ENCODE measurements at places on chromosomes 6 and 20.
A peak's percentile ranks its signal among the peaks of the same experiment; 100 is the strongest.

GRCh38 chr20:15561707-15562404 lies 1011.4 kb downstream of the KIF16B start:
- DNase-seq, result no peak

DNA sequence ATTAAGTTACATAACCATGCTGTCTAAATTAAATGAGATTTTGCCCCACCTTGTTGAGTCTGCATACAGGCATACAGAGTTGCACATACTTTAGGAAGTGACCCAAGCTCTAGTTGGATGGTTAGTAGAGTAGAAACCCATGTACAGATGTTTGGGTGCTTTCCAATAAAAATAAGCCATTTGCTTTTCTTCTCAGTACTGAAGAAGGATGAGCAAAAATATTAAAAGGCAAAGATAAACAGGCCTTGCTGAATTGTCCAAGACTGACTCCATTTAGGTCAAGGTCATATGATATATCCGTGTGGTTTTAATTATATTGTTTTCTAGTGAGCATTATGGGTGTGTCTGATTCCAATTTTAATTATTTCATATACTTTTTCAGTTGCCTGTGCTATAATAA lies 589.4 kb downstream of the RFPL4B start:
- no peak for DNase-seq

- DNase-seq, result no peak
Observed at GRCh38 chr6:138856654-138857053, 60.8 kb downstream of the ECT2L start.

DNA sequence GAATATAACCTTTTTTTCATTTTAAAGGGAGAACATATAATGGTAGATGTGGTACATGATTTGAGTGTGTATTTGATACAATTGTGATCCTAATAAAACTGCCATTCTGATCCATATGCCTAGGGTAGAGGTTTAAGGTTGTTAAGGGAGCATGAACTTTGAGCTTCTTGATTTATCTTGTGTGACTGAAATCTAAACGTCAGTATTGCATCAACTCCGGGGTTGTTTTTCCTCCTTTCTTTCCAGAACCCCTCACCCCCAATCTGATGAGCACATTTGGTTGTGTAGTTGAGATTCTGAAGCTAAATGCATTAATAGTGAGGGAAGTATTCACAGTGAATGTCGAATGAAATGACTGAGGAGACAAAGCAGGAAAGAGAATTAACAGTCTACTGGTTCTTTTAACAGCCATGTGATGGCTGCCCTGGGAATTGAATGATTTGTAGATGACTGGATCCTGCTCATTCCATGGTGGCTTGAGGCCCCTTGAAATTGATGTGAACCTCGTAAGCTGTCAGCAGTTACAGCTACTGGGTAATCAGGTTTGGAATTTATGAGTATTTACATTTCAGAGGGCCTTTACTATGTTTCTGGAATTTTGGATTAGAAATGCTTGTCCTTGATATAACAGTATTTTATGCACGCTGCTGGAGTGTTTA lies 44.8 kb downstream of the FARS2 start:
- DNase-seq, result no peak

DNA sequence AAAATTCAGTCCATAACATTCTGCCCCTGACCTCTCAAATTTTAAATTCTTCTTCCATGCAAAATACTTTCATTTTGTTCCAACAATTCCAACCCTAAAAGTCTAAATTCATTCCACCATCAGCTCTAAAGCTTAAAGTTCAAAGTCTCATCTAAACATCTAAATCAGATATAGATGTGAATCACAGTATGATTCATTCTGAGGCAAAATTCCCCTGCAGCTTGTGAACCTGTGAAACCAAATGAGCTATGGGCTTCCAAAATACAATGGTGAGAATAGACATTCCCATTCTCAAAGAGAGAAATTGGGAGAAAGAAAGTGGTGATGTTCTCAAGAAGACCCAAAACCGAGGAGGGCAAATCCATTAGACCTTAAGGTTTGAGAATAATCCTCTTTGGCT lies 309.8 kb downstream of the HIVEP2 start:
- DNase-seq, result no peak

GRCh38 chr6:143513410-143513809 lies 1.9 kb upstream of the FUCA2 start:
- no peak for DNase-seq

GRCh38 chr6:138520463-138520862 lies 21.2 kb upstream of the NHSL1 start:
- DNase-seq, result no peak

GRCh38 chr6:169156108-169156792 lies 97.4 kb downstream of the THBS2 start:
- DNase-seq, result no peak

GRCh38 chr20:47233333-47234188 lies 122.9 kb downstream of the ZMYND8 start:
- no peak for DNase-seq

DNA sequence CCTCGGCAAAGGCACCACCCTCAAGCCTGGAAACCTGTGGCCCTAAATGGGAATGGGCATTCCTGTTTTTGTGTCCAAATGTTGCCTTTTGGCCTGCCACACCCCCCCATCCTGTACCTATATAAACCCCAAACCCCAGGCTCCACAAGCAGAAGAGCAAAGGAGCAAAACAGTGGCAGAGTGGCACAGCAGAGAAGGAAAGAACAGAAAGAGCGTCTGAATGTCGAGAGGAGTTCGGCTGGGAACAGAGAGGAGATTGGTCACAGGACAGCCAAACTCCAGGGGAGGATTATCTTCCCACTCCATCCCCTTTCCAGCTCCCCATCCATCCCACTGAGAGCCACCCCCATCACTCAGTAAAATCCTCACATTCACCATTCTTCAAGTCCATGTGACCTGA lies 58.0 kb upstream of the PREP start:
- no peak for DNase-seq

- no peak for DNase-seq
Observed at GRCh38 chr6:15513131-15513771, 149.6 kb downstream of the DTNBP1 start.

DNA sequence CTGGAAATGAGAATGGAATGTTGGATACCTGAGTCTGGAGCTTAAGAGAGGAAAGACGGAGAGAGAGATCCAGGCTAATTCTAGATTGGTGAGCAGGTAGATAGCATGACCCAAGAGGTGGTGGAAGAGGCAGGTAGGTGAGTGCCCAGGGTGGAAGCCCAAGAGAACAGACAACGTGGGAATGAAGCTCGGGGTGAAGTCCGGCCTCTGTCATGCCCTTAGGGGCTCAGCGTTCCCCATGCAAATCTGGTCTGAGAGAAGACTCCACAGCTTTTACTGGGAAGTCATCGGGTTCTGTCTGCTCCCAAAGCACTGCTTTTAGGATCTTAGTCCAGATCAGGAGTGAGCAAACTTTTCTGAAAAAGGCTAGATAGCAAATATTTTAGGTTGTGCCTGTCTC lies 3.6 kb downstream of the NELFCD start:
- DNase-seq, result no peak

- peak; percentile 37 for DNase-seq
Observed at GRCh38 chr20:2006452-2007361, 12.8 kb upstream of the PDYN start.

DNA sequence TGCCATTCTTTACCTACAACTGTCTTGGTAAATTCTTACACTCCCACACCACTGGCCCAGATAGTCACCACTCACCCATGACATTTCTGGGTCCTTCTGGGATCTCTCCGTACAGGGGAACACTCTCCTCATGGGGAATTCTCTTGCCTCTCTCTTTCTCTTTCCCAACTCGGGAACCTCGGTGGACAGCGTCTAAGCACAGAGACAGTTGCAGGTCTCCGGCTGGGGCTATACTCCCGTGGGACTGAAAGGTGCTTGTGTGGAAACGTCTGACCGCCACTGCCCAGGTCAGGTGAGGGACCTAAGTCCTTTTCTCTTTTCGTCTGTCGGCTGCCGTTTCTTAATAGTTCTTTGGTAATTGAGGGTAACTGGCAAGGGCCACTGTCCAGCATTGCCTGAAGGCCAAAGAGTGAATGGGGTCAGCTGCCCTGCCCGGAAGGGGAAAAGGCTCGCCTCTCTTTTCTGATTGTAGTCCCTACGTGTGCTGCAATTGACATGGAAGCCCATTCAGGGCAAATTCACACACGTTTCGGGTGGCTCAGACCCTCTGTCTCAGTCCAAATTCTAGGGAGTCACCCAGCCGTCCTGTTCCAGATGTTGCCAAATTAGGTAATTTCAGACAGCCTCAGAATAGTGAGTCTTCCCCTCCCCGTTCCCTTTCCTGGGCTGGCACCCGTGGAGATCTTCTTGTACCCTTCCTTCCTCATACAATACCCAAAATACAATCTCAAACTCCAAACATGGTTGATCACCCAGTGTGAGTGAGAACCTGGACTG lies 31.2 kb upstream of the RIPK1 start:
- no peak for DNase-seq

GRCh38 chr6:8478418-8478817 lies 43.1 kb upstream of the SLC35B3 start:
- DNase-seq, result no peak

DNA sequence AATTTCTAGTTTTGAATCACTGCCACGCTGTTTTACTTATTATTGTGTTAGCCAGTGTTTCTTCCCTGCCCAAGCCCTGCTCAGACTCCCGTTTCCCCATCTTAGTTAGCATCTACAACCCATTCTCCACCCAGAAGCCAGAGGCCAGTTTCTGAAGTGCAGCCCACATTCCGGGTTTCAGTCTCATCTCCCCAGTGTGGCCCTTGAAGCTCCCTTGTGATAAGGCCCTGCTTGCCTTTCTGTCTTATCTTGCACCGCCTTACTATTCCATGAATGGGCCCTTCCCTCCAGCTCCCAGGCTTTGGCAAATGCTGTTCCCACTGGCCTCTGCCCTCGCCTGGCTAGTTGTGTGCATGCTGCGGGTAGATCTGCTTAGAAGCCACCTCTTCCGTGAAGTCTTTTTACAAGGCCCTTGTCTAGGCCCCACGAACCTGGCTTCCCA lies 41.1 kb downstream of the TOX2 start:
- no peak for DNase-seq

DNA sequence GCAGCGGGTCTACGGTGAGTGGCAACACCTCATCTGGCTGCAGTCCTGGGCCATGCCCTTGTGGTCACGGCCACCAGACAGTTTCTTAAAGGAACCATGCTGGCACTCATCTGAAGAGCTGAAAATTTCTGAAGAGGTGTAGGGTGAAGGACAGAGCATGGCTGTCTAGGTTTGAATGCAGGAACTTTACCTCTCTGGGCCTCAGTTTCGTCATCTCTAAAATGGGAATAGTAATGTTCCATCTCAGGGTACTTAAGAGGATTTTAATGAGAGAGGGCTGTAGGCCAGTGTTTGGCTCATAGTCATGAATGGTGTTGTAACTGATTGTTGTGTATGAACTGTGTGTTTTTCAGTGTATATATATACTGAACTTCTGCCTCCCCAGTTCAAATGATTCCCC lies 5.8 kb downstream of the COX4I2 start:
- DNase-seq, result no peak

DNA sequence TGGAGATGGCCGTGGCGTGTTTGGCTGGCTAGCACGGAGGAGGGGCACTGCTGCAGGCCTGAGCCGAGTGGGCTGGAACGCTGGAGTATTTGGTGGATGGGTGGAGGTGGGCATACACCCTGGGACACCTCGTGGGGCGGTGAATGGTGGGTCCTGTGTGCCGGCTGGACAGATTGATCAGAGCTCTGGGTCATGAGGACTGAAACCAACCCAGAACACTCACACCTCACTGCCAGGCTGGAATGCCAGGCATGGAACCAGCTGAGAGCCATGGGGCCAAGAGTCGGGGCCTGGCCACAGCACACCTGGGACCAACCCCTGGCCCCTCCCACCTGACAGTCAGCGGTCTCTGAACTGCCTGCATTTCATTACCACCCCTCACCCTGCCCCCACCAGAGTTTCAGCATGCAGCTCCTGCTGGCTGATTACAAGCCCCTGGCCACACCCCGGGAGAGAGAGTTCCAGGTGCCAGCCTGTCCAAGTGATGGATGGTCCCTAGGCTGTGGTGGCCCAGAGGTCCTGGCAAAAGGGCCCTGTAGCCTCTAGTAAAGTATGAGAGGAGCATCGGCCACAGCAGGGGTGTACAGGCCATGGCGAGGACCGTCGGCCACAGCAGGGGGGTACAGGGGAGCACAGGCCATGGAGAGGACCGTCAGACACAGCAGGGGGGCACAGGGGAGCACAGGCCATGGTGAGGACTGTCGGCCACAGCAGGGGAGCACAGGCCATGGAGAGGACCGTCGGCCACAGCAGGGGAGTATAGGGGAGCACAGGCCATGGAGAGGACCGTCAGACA lies 3.3 kb downstream of the NPBWR2 start:
- DNase-seq, result no peak

DNA sequence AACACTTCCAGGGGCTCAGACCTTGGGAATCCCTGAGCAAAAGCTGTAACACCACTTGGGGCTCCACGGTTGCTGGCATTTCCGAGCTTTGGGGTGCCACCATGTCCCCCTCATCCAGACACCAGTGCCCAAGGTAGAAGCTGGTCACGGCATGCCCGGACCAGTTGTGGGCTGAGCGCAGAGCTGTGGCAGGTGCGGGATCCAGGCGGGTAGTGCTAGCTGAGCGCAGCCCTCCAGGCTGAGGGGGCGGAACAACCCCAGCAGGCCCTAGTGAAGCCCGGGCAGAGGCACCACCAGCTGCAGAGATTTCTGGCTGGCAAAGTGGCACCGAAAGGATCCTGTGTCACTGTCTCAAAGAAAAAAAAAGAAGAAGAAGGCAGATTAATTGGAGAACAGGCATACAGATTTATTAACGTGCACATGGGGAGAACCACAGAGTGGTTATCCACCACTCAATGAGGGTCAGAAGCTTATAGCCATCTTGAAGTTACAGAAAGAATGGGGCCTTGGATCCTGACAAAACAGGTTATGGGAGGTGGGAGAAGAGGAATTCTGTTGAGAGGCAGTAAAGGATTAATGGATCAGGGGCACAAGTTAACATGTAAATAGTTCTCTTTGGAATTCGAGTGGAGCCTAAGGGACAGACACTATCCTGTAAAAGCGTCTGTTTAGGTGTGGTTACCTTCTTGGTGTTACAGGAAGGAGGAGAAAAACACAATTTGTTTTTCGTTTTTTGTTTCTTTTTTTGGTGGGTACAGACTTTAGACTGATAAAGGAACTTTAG lies 107.5 kb downstream of the CD24 start:
- no peak for DNase-seq

DNA sequence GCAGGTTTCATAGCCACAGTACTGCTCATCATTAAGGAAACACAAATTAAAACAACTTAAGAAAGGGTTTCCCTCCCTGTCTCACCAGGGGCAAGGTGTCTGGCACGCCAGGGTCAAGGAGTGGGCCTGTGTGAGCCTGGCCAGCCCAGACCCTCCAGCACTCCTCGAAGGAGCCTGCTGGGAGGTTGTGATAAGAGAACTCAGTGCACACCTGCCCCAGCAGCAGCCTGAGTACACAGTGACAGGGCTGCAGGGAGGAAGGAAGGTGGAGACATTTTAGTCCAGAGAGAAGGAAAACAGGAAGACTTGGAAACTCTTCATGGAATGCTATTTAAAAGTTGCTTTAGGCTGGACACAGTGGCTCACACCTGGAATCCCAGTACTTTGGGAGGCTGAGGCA lies 14.1 kb downstream of the NINL start:
- no peak for DNase-seq

- DNase-seq, result no peak
Observed at GRCh38 chr20:62368976-62369814, 2.1 kb upstream of the LAMA5 start.

GRCh38 chr6:142857233-142857761 lies 87.7 kb downstream of the HIVEP2 start:
- no peak for DNase-seq
